ENCODE measurements at places on chromosomes 11 and 22.

GRCh38 chr22:36334821-36335603, 52.8 kb downstream of the MYH9 start:
- peak; percentile 16 for DNase-seq

DNA sequence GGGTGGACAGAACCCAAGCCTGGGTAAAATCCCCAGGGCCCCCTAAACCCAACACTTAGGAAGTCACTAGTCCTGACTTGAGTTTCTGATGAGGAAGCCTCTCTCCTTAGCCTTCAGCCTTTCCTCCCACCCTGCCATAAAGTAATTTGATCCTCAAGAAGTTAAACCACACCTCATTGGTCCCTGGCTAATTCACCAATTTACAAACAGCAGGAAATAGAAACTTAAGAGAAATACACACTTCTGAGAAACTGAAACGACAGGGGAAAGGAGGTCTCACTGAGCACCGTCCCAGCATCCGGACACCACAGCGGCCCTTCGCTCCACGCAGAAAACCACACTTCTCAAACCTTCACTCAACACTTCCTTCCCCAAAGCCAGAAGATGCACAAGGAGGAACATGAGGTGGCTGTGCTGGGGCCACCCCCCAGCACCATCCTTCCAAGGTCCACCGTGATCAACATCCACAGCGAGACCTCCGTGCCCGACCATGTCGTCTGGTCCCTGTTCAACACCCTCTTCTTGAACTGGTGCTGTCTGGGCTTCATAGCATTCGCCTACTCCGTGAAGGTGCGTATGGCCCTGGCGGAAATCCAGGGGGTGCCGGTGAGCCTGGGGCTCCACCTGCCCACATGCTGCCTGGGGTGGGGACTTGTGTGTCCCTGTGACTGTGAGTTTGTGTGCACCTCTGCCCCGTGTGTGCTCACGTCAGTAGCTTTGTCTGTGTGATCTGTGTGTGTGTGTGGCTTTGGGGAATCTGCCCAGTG, at the start of gene IFITM1:
Gene IFITM1, plus strand, starts transcription at position 254 of the 767 bp plus-strand sequence. Its CDS starts 131 bp downstream, at position 385.
- peak; percentile 63 for DNase-seq

GRCh38 chr22:30694171-30694639, 469 bp upstream of the OSBP2 start:
- peak; percentile 1 for DNase-seq

DNA sequence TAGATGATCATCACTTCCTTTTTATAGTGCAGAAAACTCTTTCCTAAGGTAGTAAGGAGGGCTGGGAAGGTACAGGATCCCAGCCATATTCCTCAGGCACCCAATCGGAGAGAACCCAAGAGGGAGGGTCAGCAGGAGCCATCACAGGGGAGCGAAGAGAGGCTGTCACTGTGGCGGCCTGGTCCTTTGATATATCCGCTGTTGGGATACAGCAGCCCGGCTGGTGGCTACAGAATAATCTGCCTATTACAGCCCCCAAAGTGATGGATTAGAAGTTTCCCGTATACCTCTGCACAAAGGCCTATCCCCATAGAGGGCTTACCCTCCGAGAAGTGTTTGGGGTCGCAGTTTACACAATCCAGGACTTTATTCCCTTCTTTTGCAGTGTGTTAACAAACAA, 48.5 kb downstream of the OR4D9 start:
- DNase-seq, result no peak

DNA sequence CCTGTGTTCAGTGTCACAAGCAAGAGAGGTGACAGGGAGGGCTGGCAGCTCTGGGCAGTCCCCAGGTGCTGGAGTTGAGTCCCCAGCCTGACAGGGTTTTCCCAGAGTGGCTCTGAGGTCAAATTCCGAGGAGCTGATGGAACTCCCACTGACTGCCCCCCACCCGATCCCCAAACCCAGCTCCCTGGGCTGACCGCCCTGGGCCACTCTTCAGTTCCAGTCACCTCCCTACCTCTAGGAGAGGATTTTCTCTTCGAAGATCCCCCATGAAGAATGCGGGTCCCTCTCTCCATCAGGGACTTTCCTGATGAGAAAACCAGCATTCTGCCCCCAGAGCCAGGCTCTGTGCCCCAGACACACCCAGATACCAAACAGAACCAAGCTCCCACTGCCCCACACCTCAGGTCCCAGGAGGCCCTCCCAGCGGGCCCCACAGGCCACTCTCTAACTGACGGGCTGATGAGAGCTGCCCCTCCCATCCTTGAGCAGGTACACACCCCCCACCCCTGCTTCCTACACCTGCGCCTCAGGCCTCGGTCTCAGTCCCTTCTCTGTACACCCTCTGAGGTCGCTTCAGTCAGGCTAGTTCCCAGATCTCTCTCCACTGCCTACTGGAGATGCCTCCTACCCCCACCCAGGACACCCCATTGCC, 12.1 kb upstream of the RAC2 start:
- no peak for DNase-seq

GRCh38 chr22:31585161-31585859, 76.7 kb downstream of the PISD start:
- DNase-seq, result peak; percentile 18

GRCh38 chr11:5815534-5815933, 6.8 kb downstream of the OR52N2 start:
- DNase-seq, result peak; percentile 79

- DNase-seq, result no peak
These were observed 94.3 kb upstream of the PHOX2A start for GRCh38 chr11:72338266-72338665.

DNA sequence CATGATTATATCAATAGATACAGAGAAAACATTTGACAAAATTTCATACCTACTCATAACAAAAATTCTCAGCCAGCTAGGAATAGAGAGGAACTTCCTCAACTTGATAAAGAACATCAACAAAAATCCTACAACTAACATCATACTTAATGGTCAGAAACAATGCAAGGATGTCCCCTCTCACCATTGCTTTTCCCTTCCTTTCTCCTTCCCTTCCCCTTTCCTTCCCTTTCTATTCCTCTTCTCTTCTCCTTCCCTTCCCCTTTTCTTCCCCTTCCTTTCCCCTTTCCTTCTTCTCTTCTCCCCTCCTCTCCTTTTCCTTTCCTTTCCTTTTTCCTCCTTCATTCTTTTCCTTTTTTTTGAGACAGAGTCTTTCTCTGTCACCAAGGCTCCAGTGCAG, 418.3 kb upstream of the B3GAT1 start:
- no peak for DNase-seq

GRCh38 chr11:124736736-124737135, 3.0 kb upstream of the NRGN start:
- DNase-seq, result peak; percentile 71

DNA sequence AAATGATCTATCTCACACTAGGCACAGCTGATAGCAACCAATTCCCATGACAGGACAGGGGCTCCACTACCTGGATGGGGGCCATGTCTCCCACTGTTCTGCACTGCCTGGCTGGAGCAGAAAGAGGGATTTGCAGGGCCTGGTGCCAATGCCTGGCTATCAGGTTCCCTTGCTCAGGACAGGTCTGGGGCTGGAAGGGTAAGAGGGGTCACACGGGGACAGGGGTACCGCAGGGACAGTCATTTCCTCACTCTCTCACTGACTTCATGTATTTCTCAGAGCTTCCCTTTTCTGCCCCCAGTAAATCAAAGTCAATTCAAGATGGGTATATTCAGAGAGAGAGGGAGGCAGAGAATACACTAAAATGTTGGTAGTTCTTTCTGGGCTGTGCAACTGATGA, 119.1 kb upstream of the CSNK2A3 start:
- DNase-seq, result no peak

GRCh38 chr11:83008581-83008923, 63.1 kb downstream of the RAB30 start:
- DNase-seq, result no peak

DNA sequence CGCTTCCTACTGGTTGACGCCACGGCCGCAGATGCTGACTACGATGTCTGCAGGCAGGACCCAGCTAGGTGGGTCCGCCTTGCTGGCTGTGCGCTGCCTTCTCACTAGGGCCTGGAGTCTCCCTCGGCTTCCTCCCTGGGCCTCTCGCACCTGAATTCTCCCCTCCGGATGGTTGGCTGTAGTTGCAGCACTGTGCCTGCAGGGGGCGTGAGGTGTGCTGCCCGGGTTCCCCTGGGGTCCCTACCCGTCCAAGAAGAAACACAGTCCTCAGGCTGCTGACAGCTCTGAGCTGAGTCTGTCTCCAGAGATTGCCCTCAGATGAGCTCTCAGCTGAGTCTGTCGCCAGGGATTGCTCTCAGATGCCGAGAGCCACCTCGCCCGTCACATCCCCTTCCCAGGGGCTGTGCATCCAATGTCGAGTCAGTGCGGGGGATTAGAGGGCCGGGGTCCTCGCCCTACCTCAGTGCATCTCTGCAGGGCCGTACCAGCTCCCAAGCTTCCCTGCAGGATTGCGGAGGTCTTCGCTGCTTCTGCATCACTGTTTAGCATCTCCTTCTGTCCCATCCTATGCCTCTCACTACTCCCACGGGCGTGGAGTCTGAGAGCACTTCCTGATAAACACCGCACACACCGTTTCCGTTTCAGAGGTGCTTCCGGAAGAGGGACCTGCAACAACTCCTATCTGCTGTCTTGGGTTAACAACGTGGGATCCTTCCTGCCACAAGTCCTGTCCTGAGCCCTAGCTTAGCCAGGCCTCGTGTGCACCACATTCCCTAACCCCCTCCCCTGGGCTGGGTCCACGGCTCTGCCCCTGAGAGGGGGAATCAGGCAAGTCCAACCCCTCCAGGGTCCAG, 196.9 kb downstream of the CSNK2A3 start:
- DNase-seq, result no peak

- DNase-seq, result no peak
These were observed 148.5 kb downstream of the NAV2 start for GRCh38 chr11:19861171-19861570.

DNA sequence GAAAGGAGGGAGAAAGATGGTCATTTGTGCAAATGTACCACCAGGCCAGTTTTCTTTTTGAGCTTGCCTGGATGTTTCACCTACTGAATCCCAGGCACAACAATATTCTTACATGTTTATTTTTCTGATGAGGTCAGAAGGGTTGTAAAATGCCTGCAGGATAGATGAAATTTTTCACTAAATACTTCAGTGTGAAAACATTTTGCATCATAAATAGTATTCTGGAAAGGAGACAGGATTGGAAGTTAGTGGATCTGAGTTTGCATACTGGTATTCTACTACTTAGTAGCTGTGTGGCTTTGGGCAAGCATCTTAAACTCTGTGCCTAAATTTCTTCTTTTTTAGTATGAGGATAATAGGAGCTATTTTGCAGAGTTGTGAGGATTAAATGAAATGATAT, 24.8 kb downstream of the RNF169 start:
- no peak for DNase-seq

DNA sequence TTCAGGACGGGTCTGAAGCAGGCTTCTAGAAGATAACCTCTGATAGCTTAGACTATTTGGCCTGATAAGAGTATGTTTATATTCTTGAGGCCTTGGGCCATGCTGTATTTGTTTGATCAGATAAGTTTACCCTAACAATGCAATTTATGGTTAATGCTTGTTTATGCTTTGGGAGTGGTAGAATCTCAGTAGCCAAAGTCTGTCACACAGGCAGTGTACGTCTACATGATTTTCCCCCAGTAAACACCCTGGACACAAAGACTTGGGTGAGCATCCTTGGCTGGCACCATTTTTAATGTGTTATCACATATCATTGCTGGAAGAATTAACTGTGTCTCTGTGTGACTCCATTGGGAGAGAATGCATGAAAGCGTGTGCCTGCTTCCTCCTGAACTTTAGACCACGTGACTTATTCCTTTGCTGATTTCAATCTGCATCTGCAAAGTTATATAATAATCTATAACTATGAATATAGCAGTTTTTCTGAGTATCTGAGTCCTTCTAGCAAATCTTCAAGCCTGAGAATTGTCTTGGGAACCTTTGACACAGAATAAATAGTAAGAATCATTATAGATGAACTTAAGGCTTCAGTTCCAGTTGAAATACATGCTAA, 172.4 kb downstream of the CASP12 start:
- DNase-seq, result no peak

GRCh38 chr11:57370941-57371340, 10.0 kb downstream of the PRG3 start:
- DNase-seq, result no peak

GRCh38 chr11:103619480-103619879, 417.0 kb upstream of the DDI1 start:
- no peak for DNase-seq

DNA sequence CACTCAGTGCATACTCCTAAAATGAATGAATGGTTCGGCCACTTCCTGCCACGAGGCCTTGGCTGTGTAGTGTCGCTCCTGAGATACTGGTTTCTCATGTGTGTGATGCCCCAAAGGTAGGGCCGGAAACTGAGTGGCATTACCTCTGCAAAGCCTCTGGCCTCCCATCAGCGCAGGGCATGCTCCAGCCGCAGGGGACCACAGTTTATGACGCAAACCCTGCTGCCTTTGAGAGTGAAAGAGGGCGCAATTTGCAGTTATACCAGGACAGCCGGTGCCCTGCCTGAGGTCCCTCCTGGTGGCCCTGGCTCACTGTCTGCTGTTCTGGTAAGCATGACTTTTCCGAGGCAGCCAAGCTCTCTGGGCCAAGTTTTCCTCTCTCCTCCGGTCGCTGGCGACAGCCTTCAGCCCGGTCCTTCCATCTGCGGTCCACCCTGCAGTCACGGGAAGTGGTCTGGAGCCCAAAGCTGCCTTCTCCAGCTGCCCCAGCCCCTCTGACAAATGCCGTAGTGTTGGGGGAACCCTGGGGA, 2.4 kb upstream of the FGF3 start:
- no peak for DNase-seq

GRCh38 chr11:10087186-10087922, 206.7 kb downstream of the SBF2 start:
- no peak for DNase-seq

DNA sequence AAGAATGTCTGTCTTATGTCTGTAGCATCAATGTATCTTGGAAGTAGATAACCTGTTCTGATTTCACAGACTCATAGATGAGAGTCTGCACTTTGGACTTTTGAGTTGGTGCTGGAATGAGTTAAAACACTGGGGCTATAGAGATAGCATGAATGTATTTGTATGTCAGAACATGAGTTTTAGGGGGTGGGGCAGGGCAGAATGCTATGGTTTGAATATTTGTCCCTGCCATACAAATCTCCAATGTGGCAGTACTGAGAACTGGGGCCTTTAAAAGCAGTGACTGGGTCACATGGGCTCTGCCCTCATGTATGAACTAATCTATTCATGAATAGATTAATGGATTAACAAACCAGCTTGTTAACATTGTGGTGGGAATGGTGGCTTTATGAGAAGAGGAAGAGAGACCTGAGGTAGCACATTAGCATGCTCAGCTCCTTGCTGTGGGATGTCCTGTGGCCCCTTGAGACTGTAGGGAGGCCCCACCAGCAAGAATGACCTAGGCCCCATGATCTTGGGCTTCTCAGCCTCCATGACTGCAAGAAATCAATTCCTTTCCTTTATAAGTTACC, 15.5 kb upstream of the OR52K1 start:
- DNase-seq, result no peak

All from AML-193 (cell line).